ENCODE measurements at places on chromosomes 1 and 21.

- no peak for DNase-seq
These were observed 57.6 kb downstream of the TGFB2 start for GRCh38 chr1:218402786-218403120.

- no peak for DNase-seq
These were observed 6.4 kb upstream of the S100A8 start for GRCh38 chr1:153397051-153397923.

GRCh38 chr1:101911894-101912293 lies 84.8 kb downstream of the OLFM3 start:
- no peak for DNase-seq

DNA sequence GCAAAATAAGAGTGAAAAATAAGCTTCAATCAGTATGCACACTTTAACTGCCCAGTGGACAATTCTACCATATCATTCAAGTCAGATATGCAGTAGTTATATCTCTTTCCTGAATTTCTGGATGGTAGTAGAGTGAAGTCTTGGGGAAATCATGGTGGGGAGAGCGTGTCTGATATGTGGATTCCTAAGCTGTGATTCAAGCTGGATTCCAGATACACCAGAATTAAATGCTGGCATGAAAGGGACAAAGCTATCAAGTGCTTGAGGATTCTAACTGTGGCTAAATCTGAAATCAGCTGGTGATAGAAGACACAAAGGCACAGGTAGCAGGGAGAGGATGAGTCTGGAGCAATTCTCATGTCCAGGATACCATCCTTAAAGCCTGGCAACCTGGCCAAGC lies 323.5 kb downstream of the DUSP10 start:
- no peak for DNase-seq

GRCh38 chr1:64938991-64939390 lies 27.4 kb downstream of the JAK1 start:
- DNase-seq, result no peak

DNA sequence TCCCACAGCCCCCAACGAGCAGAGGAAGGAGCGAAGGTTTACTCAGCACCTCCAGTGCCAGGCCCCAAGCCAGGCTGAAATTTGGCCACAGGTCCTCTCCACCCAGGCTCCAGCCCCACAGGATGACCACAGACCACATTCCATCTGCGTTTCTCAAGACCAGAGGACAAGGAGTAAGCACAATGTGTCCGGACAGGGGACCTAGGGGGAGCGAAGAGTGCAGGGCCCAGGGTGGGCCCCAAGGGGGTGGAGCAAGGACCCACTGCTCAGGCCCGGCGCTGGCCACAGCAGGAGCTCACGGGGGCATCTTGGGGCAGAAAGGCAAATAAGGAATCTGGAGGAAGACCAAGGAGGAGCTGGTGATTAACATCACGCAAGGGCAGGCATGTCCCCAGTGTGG lies 100.5 kb downstream of the NPHP4 start:
- DNase-seq, result no peak

DNA sequence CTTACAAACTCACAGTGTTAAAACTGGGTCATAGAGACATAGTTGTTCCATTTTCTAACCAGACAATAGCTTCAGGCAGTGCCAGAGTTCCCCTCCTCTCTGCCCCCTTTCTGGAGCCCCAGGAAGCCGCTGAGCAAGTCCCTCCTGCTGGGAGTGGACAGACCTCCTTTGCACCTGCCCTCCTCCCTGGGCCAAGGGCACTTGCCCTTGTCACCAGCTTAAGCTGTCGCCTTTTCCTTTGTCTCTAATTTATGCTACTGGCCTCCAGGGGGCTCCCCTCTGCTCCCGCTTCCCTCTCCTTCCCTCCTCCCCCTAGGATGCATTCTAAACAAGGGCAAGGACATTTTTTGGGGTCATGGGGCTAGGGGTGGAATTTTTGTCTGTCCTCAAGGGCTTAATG lies 182.4 kb downstream of the MIS18A start:
- no peak for DNase-seq

- DNase-seq, result no peak
These were observed 88.9 kb downstream of the DYRK1A start for GRCh38 chr21:37455504-37455911.

Measured in NCI-H187 (cell line).